Colonic mucosa (tissue), 4 donors: ENCODE measurements at places on chromosomes 1 and 21. TPM values are rescaled to one million over a fixed set of nuclear protein-coding genes. Genes with fewer than 3 reads are reported as not detected.
A peak's percentile ranks its signal among the peaks of the same experiment; 100 is the strongest.

- no peak overlapping the region for H3K27ac ChIP-seq
- H3K4me1 ChIP-seq = no peaks in the 10 kb centered on the region
- no peak overlapping the region for H3K4me3 ChIP-seq
- H3K27me3 ChIP-seq = no peaks in the 10 kb centered on the region
- H3K36me3 ChIP-seq = no peaks in the 10 kb centered on the region
Measured at GRCh38 chr1:118786454-118787155, 201.5 kb downstream of the TBX15 start.

DNA sequence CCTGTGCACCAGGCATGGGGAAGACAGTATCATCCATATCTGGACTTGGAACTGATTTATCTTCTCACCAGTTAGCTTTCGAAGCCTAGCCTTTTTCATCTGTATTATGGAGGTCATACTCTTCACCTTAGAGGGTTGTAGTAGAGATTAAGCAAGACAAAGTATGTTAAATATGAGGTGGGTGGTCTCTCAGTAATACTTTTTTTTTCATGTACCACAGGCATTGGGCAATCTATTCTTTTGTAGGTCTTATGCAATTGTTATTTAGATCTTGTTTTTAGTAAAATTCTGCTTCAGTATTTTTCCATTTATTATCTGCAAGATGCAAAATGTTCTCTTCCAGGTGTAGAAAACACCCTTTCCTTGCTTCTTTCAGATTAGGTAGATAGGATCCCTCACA lies 35.2 kb upstream of the OR2B11 start:
- no peak for DNase-seq
- no peaks in the 10 kb centered on the region for H3K27me3 ChIP-seq
- H3K36me3 ChIP-seq = no peaks in the 10 kb centered on the region
- no peak overlapping the region for H3K27ac ChIP-seq
- H3K4me3 ChIP-seq = no peak overlapping the region

DNA sequence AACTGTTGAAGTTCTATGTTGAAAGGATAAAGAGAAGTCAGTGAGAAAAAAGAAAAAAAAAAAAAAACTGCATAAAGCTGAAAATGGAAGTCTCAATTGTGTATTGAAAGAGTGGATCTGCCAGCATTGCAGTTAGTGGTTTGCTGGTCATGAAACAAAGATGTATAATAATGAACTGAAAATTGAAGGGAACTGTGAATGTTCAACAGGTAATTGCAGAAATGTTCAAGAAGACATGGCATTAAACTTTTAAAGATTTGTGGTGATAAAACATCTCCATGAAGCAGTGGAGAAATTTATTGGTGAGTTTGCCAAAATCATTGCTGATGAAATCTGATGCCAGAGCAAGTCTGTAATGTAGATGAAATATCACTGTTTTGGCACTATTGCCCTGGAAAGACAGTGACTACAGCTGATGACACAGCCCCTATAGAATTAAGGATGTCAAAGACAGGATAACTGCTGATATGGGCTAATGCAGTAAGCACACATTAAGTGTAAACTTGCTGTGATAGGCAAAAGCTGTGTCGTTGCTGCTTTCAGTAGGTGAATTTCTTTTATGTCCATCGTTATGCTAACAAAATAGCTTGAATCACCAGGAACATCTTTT lies 71.0 kb downstream of the RD3 start:
- no peaks in the 10 kb centered on the region for H3K4me1 ChIP-seq
- H3K36me3 ChIP-seq = no peaks in the 10 kb centered on the region
- DNase-seq = no peak
- no peak overlapping the region for H3K4me3 ChIP-seq
- no peak overlapping the region for H3K27ac ChIP-seq
- no peaks in the 10 kb centered on the region for H3K27me3 ChIP-seq

GRCh38 chr1:185409763-185410528 lies 92.9 kb upstream of the IVNS1ABP start:
- H3K36me3 ChIP-seq = no peaks in the 10 kb centered on the region
- H3K4me3 ChIP-seq = no peak overlapping the region
- peaks cover 3% of the 10 kb centered on the region for H3K4me1 ChIP-seq
- H3K27me3 ChIP-seq = no peaks in the 10 kb centered on the region

DNA sequence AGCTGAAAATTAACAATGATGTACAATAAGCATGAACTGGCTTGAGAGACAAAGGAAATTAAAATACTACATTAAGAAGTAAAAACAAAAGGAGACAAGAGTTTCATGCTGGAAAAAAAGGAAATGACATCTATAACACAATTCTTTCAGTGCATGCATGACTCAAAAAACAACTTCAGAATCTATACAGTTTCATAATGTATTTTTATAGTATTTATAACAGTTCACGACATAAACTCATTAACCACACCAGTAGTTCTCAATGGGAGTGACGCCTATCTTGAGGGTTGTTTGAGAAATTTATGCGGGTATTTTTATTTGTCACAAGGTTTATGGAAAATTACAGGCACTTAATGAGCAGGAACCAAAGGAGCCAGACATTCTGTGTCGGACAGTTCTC lies 168.5 kb downstream of the SMYD3 start:
- no peak overlapping the region for H3K27ac ChIP-seq
- no peaks in the 10 kb centered on the region for H3K27me3 ChIP-seq
- H3K4me1 ChIP-seq = no peaks in the 10 kb centered on the region
- no peak for DNase-seq

DNA sequence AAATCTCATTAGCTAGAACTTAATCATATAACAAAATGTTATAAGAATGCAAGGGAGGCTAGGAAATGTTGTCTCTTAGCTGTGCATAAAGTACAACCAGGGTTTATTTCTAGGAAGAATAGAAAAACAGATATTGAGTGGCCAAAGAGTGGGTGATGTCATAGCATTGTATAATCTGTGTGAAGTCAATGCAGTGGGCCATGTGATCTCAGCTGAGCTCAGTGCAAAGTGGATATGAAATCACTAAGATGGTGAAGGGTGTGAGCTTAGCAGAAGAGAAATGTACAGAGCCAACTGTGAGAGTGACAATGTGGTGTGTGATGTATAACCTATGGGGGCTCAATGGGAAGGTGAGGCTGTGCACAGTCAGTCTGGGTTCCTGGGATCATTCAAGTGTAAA lies 29.7 kb upstream of the DUSP23 start:
- DNase-seq = no peak
- H3K36me3 ChIP-seq = no peaks in the 10 kb centered on the region
- no peaks in the 10 kb centered on the region for H3K4me1 ChIP-seq
- no peak overlapping the region for H3K27ac ChIP-seq

DNA sequence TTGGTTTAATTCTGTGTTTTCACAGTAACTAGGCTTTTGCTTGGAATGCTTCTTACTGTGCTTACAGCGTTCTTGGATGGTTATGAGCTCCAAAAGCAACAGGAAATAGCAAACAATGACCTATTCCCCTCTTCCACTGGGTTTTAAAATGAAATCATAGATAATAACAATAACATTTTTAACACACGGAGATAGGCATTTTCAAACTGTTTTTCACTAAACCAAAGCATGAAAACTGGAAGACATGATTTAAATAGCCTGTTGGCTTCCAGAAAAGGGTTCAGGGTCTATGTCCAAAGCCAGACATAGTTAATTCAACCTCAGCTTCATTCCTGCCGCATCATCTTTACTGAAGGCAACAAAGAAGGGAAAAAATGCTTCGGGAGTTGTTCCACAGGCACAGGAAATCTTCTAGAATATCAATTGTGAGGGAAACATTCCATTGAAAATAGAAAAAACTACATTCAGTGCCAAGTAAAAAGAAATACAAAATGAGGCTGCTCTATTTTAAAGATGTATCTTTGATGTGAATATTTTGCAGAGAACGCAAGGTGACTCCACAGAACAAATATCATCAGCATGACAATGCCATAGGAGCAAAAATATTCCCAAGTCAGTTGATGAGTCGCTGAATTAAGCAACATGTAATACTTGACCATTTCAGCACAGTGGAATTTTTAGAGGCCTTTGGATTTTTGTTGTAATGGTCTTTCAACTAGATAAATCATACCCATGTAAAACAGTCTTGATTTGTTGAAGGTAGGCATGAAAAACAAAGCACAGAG lies 80.7 kb downstream of the NID1 start:
- H3K27ac ChIP-seq = no peak overlapping the region
- H3K27me3 ChIP-seq = no peaks in the 10 kb centered on the region
- H3K4me1 ChIP-seq = no peaks in the 10 kb centered on the region
- no peaks in the 10 kb centered on the region for H3K36me3 ChIP-seq
- no peak for DNase-seq
- no peak overlapping the region for H3K4me3 ChIP-seq

DNA sequence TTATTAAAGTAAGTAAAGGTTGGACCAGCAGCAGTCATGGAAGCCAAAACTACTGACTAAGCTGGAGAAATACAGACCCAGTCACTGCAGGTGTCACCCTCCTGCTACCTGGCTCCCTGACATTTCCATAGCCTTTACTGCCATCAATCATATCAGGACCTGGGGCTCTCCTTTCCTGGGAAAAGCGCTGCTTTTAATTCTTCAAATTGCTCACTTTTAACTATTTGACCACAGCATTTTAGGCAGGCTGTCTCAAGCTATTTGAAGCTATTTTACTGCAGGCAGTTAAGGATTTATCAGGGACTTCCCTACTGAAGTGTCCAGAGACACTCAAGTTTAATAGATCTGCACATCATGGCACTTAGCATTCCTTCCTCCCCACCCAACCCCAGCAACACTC lies 4.1 kb downstream of the IVL start:
- H3K4me1 ChIP-seq = no peaks in the 10 kb centered on the region
- H3K4me3 ChIP-seq = no peak overlapping the region
- H3K36me3 ChIP-seq = no peaks in the 10 kb centered on the region
- no peak for DNase-seq
- H3K27ac ChIP-seq = no peak overlapping the region

DNA sequence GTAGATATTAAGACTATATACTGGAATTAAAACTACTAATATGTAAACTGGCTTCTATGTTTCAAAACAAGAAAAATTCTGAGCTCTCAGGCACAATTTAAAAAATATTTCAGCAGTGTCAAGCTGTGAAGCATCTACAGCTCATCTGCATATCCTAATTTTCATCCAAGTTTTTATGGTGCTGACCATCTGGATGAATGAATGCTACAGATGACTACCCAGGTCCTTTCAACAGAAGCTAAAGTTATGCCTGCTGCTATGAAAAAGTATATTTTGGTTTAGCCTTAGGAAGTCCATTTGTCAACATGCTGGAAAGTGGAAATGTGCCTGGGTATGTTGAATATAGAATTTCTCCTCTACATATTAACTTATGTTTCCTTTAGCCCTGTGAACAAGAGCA lies 206.9 kb downstream of the NEGR1 start:
- no peaks in the 10 kb centered on the region for H3K27me3 ChIP-seq
- no peak for DNase-seq
- H3K4me1 ChIP-seq = no peaks in the 10 kb centered on the region
- H3K27ac ChIP-seq = no peak overlapping the region
- no peaks in the 10 kb centered on the region for H3K36me3 ChIP-seq

DNA sequence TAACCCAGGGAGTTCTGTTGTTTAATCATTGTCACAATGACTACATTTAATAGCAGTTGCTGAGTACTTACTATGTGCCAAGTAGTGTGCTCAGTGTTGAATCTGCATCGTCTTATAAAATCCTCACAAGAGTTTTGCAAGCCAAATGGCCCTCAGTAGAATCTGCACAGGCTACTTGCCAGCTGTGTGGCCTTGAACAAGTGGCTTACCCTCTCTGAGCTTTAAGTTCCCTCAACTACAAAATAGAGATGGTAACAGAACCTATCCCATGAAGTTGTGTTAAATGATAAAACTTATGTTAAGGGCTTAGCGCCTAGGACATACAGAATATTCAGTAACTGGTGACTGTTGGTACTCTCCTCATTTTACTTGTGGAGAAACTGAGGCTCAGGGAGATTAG lies 9.1 kb upstream of the SLC30A2 start:
- DNase-seq = no peak
- H3K4me3 ChIP-seq = no peak overlapping the region
- no peak overlapping the region for H3K27ac ChIP-seq

- H3K4me3 ChIP-seq = no peak overlapping the region
- H3K27ac ChIP-seq = no peak overlapping the region
- no peaks in the 10 kb centered on the region for H3K36me3 ChIP-seq
- H3K4me1 ChIP-seq = no peaks in the 10 kb centered on the region
- DNase-seq = no peak
- H3K27me3 ChIP-seq = no peaks in the 10 kb centered on the region
Measured at GRCh38 chr1:214215583-214215982, 65.4 kb upstream of the SMYD2 start.

DNA sequence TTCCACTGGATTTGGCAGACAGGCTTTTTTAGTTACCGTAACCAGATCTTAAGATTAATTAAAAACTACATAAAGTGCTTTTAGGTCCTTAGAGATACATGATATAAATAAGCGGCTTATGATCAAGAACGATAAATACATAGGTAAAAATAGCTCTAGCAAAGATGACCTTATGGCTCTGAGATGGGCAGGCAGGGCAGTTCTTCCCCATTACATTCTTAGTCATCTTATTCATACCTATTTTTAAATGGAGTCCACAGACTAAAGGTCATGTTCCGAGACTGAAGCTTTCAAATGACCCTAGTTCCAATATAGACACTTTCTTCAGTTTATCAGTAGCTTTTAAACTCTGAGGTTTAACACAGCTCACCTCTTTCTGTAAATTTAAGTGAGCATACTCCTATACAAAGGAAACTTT lies 4.3 kb downstream of the MCL1 start:
- H3K4me1 ChIP-seq = peaks cover 12% of the 10 kb centered on the region
- DNase-seq = no peak
- H3K27me3 ChIP-seq = no peaks in the 10 kb centered on the region
- peak overlapping the region; percentile 87 for H3K4me3 ChIP-seq
- H3K27ac ChIP-seq = peak overlapping the region; percentile 98

- no peaks in the 10 kb centered on the region for H3K36me3 ChIP-seq
- H3K4me1 ChIP-seq = peaks cover 4% of the 10 kb centered on the region
- no peak overlapping the region for H3K4me3 ChIP-seq
- no peak overlapping the region for H3K27ac ChIP-seq
- DNase-seq = no peak
Measured at GRCh38 chr21:38777531-38777930, 28.2 kb upstream of the ETS2 start.

DNA sequence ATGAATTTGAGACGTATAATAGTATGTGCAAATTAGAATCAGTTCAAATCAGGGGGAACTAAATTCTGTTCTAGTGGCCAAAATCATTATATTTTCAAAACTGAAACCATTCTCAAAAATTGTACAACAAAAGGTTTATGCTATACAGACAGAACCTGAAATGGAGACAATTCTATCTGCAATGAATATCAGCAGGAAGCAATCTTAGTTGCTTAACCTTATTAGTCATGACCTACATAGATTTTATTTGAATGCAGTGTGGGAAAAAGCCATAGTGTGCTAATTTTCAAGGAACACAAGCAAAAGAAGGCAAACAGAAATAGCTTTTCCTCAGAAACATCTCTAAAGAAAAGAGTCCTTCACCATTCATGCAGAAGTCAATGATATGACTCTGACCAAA lies 6.5 kb downstream of the AK5 start:
- no peak for DNase-seq
- H3K27me3 ChIP-seq = peaks cover 7% of the 10 kb centered on the region
- no peaks in the 10 kb centered on the region for H3K4me1 ChIP-seq
- H3K4me3 ChIP-seq = no peak overlapping the region

- H3K36me3 ChIP-seq = no peaks in the 10 kb centered on the region
- peak; percentile 93 for DNase-seq
- peak overlapping the region; percentile 55 for H3K4me3 ChIP-seq
- H3K27ac ChIP-seq = peak overlapping the region; percentile 95
Measured at GRCh38 chr1:46183079-46183847, 7.0 kb upstream of the P3R3URF start.

GRCh38 chr1:109261578-109261977 lies 12.2 kb downstream of the CELSR2 start:
- H3K4me3 ChIP-seq = no peak overlapping the region
- no peaks in the 10 kb centered on the region for H3K27me3 ChIP-seq
- no peaks in the 10 kb centered on the region for H3K4me1 ChIP-seq
- DNase-seq = no peak

The IKBKE gene
- 28.4 TPM for total RNA-seq

The KRTAP22-1 gene
- total RNA-seq = not detected

The S100A3 gene
- not detected for total RNA-seq
